Activated gamma-delta T cell treated with Interleukin-2 at 50 U/mL for 16 hours (primary cell): ENCODE measurements at places on chromosomes 7 and 10.

- no peak for DNase-seq
Observed at GRCh38 chr10:77555591-77556212, 81.9 kb downstream of the KCNMA1 start.

DNA sequence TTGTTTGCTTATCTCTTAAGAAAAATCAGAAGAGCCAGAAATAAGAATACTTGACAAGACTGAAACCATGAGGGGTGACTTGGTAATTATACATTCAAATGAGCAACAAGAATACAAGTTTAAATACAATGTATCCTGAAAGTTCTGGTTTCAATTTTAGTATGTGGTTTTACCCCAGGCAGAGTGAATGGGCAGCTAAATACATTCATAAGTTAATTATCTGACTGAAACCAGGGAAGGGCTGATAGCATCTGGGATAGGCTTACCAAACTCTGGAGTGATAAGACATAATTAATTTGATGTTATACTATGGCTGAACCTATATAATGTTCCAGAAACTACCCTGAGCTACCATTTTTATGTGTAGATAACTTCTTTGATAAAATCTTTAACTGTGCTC is 252.2 kb upstream of the PLXNA4 start:
- DNase-seq, result no peak

DNA sequence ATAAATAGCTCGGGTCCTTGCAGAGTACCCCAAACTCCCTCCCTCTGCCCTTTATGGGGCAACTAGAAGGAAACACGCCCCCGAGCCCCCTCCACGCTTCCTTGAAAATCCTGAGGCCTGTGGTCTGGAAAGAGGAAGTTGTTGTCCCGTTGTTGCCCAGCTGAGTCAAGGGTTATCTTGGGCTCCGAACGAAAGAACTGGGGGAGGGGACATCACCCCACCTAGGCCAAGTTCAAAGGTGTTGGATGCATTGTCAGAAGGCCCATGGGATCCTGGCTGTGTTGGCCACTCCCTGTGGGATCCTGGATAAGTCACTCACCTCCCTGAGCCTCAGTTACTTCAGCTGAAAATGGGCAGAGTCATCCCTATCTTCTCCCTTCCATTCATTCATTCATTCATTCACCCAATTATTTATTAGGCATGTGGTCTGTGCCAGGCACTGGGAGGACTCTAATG is at the start of gene CCL24:
TSS of gene CCL24 (minus strand) at position 26 of the 456 bp plus-strand sequence. CDS start 91 bp downstream, outside the sequence.
- DNase-seq, result no peak

DNA sequence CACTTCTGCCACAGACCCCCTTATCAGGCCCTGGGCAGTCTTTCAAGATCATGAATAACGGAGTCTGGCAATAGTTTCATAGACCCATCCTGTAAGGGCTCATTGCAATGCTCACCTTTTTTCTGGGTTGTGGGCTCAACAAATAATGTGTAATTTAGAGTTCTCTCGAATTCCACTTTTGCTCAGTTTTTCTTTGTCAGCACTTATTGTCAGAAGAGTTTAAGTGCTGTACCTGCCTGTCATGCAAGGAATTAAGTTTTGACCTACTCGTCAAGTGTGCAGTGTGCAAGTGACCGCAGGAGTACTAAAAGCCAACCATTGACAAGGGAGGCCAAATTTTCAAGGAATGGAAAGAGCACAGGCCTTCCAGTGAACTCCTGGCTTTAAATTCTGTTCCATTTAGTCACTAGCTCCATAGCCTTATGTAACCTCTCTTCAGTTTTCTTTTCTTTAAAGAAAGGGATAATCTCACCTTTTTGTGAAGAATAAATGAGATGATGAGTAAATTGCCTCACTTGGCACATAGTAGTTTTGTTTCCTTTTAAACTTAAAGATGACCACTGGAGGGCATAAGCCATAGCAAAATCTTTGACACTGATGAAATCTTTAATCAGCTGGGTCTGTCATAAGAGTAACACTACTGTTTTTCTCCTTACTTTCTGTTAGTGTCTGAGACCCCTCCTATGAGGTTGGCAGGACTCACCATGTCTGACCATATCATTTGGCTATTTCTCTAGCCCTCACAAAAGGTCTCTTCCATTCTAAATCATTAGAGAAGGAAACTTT is 313.3 kb downstream of the TYW1 start:
- DNase-seq, result no peak

GRCh38 chr7:6416516-6417145 is 31.1 kb downstream of the DAGLB start:
- no peak for DNase-seq

- no peak for DNase-seq
Observed at GRCh38 chr7:100818366-100818765, 9.0 kb downstream of the EPHB4 start.

- DNase-seq, result no peak
Observed at GRCh38 chr7:106866298-106867281, 1.5 kb downstream of the PIK3CG start.

GRCh38 chr7:119270644-119271043 is 1002.3 kb upstream of the KCND2 start:
- no peak for DNase-seq

- DNase-seq, result no peak
Observed at GRCh38 chr10:773562-774161, 84.2 kb upstream of the DIP2C start.

GRCh38 chr10:37856881-37857286 is 526 bp downstream of the ZNF248 start:
- DNase-seq, result peak; percentile 8

GRCh38 chr7:116337800-116338199 is 127.5 kb downstream of the TES start:
- DNase-seq, result no peak

GRCh38 chr10:49089557-49090188 is 25.6 kb downstream of the VSTM4 start:
- no peak for DNase-seq

DNA sequence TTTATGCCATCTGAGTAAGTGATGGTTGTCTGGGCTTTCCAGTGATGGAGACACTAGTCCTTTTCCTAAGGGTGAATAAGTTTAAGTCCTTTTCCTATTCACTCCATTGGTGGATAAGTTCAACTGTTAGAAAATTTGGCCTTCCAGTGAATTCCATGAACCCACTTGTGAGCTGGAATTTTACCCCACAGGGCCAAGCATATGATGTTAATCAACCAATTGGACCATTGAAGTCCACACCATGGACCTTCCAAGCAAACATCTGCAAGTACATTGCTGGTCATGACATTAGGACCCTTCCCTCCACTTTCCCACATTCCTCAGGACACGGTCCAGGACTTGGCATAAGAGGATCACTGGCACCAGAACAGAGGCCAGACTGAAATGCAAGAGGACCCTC is 381.4 kb downstream of the RPS24 start:
- DNase-seq, result no peak

DNA sequence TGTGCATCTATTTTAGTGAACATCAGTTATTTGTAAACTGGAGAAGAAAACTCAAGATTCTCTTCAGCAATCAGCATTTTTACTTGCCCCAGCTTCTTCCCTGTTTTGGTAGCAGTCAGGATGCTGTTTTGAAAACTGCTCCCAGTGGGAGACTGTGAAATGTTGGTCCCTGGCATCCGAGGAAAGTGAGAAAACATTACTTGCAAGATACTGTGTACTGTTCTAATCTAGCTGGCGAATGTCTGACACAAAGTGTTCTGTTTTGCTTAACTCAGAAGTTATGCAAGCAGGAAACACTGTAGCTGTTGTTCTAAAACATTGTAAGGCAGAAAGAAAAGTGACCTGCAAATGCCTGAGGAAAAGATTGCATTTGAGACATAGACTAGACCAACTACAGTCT is 171.8 kb upstream of the POM121L12 start:
- no peak for DNase-seq

DNA sequence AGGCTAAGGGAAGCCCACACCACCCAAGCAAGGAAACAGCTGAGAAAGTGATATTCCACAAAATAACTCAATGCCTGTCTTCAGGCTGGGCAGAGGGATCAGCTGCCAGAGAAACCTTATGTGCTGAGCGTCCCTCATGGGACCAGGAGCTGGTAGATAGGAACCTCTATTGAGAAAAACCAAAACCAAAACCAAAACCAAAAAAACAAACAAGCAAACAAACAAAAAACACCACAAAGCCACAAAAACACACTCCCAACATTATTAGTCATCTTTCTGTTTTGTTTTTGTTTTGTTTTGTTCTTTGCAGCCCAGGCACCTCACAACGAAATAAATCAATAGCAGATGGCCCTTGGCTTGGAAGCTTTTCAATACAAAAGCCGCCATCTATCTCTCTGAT is 760.8 kb upstream of the CELF2 start:
- DNase-seq, result no peak

DNA sequence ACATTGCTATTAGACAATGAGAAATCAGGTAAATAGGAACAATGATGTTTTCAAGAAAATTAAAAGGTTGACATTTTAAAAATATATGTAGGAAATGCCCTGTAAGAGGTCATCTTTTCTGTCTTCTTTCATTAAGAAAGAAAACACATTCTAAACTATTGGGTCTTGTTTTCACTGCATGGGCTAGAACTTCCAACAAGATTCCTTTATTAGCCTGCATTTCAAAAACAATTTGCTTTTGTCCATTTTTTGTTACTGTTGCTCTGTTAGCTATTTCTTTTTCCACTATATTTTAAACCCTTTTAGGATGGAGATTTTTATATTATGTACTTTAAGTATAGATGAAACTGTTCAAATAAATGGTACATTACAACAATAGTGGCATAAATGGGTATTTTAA is 9.2 kb downstream of the REEP3 start:
- DNase-seq, result no peak

GRCh38 chr7:40760987-40761386 is 626.2 kb downstream of the SUGCT start:
- no peak for DNase-seq

DNA sequence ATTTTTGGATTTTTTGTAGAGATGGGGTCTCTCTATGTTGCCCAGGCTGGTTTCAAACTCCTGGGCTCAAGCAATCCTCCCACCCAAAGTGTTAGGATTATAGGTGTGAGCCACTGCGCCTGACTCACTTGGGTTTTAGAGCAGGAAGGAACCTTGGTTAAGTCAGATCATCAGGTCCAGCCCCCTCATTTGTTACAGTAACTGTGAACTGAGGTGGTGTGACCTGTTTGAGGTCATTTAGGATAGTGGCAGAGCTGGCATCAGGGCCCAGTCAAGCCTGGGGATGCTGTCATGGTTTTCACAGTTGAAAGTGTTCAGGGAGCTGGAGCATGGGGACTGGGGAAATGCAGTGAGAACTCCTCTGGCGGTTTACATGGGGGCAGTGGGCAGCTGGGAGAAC is 159.6 kb downstream of the TAX1BP1 start:
- DNase-seq, result peak; percentile 15

DNA sequence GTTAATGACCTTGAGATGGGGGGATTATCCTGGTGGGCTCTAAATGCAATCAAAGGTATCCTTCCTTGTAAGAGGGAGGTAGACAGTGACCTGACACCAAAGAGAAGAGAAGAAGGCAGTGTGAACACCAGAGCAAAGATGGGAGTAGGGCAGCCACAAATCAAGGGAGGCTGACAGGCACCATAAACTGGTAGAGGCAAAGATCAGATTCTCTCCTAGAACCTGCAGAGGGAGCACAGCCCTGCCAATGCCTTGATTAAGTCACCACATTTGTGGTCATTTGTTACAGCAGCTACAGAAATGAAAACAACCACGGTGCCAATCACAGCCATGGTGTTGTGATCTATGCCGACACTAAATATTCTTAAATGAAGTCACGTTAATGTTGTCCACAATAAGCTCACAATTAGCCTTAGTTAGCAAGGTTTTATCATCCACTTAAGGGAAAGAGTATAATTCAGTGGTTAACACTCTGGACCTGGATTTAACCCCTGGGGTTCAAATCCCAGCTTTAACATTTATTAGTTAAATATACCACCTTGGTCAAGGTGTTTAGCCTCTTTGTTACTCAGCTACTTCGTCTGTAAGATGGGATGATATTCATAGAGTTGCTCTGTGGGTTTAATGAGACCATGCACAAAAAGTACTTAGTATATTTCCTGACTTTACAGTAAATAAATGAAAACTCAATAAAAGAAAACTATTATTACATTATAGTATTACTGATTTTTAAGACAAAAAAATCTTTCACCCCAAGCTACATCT is 70.8 kb downstream of the SGMS1 start:
- peak; percentile 32 for DNase-seq

GRCh38 chr7:18117482-18117881 is 89.8 kb upstream of the PRPS1L1 start:
- no peak for DNase-seq

DNA sequence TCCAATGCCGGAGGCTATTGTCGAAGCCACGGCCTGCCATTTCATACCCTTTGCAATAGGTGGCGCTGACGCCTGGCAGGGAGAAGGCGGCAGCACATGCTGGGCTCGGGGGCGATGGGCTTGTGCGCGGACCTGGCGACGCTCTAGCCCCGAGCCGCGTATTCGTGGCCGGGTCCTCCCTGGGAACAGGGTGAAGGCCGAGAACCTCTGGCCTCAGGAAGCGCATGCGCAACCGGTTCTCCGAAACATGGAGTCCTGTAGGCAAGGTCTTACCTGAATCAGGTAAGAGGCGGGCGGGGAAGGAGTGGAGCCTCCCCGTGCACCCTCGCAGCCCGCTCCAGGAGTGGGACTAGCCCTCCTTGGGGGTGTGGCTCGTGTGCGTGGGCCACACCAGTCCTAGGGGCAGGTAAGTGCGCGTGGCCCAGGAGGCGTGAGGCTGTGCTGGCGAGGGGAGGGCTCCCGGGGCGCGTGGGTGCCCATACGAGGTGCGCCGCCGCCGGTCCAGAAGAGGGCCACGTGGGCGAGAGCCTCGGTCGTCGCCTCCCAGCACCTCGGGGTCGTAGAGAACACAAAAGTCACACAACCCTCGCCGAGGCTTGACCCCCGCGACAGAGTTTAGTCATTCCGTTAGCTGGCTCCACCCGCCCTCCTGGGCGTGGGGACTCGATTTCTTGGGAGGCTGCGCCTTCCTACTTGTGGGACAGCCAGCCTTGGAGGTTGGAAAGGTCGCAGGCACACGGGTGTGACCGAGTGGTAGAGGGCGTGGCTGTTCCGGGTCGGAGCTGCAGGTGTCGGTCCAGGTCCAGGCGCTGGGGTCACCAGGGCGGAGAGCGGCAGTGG is 5.6 kb upstream of the MEST start:
- DNase-seq, result peak; percentile 39

DNA sequence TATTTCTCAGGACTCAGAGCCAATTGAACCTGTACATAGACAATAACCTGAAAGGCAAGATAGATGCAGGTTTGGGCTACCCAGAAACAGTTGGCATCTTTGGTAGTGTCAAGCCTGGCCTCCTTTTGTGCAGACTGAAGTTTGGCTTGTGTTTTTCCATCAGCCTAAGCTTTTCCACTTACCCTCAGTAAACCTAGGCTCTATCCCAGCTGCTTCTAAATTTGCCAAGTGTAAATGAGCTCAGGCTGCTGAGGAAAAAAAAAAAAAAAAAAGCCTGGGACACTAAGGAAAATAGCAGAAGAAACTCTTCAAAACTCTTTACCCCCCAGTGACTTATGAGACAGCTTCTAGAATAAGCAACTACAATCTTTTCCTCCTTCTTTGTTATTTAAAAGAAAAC is 316.3 kb upstream of the SORCS1 start:
- DNase-seq, result no peak
